ENCODE measurements at places on chromosomes 5 and 9.

GRCh38 chr5:95958310-95959014 is 3.2 kb downstream of the ELL2 start:
- DNase-seq, result no peak

- no peak for DNase-seq
These were observed 56.8 kb upstream of the TRAF1 start for GRCh38 chr9:120983259-120983837.

GRCh38 chr9:91425271-91425670 is 1.6 kb upstream of the NFIL3 start:
- DNase-seq, result no peak

DNA sequence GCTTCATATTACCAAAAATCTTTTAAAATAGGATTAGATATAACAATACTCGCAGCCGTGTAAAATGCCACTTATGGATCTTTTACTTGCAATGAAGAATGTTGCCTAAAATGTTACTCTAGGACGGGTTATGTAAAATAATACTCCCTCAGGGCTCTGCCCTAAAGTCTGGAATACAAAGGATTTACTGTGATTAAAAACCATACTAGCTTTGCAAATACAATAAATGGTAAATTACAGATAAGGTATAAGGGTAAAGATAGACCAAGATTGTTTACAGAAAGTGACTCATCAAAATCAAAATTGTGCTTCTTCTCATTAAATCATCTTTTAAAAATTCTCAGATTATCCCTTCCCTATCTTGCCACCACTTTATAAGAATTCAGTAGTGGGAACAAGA is 163.6 kb downstream of the MEF2C start:
- no peak for DNase-seq

DNA sequence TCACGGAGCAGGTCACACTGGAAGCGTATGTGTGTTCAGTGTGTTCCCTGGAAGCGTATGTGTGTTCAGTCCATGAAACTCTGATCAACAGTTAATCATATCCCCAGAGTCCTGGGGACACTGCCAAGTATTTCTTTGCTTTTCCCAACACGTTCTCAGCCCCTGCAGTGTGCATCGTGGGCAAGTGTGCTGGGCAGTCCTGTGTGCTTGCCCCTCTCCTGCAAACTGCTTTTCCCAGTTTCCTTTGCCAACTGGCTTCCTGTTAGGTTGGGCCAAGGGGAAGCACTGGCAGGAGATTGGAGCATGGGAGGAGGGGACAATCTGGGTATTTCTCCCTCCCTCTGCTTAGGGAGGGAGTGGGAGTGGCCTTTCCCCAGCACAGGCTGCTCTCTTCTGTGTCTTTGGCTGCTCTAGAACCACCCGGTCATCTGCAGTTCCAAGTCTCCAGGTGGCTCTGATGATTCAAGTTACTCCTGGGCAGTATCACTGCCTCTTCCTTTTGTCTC is 36.8 kb upstream of the NEK6 start:
- DNase-seq, result peak; percentile 48

GRCh38 chr5:83632874-83633273 is 87.8 kb downstream of the HAPLN1 start:
- no peak for DNase-seq

DNA sequence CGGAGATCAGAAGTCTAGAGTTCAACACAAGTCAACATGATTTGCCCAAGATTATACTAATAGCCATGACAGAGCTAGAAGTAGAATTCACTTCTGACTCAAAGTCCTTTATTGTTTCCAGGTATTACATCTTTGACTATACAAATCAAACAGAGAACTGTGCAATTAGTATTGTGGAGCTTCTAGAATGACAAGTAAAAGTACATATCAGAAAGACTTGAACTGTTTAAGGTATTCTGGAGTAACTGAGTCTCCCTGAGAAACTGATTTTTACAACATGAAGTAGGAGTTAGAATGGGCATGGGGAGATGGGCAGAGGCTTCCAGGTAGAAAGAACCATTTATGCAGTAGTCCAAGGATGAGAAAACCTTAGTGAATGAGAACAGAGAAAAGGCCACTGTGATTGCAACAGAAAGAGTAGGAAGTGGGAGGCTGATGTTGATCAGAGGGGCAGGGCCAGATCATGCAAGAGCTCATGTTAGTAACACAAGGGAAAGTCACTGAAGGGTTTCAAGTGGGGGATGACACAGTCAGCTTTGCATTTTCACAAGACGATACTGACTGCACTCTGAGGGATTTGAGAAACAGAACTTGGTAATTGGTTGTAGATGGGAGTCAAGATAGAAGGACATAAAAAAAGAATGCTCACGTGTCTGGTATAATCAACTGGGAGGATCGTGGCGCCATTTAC is 280.7 kb downstream of the RFX3 start:
- DNase-seq, result peak; percentile 88

- DNase-seq, result peak; percentile 48
These were observed 6.6 kb downstream of the FIBCD1 start for GRCh38 chr9:130932255-130933079.

GRCh38 chr5:140402258-140403074 is 833 bp downstream of the ANKHD1 start:
- peak; percentile 77 for DNase-seq

- no peak for DNase-seq
These were observed 88.0 kb upstream of the SLC12A2 start for GRCh38 chr5:127995556-127995955.

GRCh38 chr9:108184941-108185340 is 670.8 kb downstream of the ACTL7B start:
- no peak for DNase-seq

DNA sequence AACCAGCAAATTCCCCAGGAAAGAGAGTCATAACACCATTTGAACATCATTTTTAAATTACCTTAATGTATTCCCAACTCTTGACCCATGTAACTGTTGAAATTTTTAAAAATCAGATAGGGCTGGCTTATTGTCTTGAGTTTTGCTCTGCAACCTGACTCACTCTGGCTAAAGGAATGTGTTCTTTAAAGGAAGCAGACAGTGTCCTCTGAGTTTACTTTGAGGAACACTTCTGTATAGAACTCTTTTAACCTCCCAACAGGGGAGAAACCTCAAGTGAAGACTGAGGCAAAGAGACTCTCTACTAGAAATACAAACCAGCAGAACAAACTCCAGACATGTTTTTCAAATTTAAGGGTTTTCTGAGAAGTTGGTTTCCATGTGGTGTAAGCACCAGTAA is 248.9 kb downstream of the CWC27 start:
- DNase-seq, result no peak

GRCh38 chr5:44365345-44365744 is 23.9 kb downstream of the FGF10 start:
- DNase-seq, result no peak

DNA sequence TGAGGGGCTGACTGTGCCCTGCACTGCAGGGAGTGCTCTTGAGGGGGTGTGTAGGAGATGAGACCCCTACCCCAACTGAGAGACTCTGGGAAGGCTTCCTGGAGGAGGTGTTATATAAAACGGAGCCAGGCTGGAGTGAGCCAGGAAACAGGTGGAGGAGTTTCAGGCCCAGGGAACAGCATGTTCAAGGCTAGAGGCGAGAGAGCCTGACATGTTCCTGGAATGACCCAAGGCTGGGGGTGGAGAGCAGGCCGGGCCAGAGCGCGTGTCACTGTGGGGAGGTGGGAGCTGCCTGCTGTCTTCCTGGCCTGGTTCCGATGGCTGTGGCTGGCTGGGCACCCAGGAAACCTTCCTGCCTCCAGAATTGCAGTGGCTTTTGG is 48.7 kb downstream of the RXRA start:
- DNase-seq, result peak; percentile 63

GRCh38 chr5:149421834-149422233 is 42.7 kb upstream of the IL17B start:
- no peak for DNase-seq

- no peak for DNase-seq
These were observed 50.2 kb upstream of the CXCL14 start for GRCh38 chr5:135628771-135629563.

DNA sequence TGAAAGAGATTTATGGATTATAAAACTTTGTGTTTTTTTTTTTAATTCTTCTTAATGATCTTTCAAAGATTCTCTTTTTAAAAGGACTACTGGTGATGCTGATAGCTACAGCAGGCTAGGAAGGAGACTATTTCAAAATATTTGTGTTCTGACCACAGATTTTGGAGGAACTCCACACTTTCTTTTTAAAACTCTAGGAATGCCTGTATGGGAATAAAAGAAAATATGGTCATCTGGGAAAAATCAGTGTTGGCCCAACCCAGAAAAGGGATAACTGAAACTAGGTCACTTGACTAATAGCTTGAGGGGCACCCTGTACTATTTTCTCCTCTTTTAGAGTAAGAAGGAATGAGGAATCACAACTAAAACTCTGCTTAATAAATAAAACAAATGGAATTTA is 97.6 kb upstream of the ADAMTS19 start:
- no peak for DNase-seq

DNA sequence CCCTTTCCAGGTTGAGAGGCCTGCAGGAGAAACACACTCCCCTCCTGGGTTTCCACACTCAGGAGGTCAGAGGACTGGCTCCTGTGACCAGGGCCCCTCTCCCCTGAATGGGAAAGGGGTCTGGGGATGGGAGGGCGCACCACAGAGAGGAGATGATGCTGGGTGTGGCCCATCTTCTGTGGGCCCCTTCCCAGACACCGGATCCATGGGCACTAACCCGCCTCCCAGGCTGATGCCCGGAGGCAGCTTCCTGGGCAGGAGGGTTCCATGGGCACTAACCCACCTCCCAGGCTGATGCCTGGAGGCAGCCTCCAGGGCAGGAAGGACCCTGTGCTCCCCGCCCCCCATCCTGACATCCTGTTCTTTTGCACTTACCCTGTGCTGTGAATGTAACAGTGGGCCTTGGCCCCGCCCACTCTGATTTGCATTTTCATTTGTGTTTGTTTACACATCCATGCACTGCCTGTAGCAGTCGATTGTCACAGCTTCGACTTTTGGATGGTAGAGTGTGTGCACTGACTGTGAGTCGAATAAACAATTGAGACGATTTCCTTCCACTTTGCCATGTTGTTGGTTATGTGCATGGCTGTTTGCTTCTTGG is 9.3 kb upstream of the DOLPP1 start:
- no peak for DNase-seq

GRCh38 chr5:135246923-135247795 is 151.9 kb downstream of the MACROH2A1 start:
- peak; percentile 85 for DNase-seq

GRCh38 chr9:20353931-20354652 is 268.2 kb downstream of the MLLT3 start:
- no peak for DNase-seq

GRCh38 chr5:59548807-59549357 is 344.6 kb downstream of the PDE4D start:
- no peak for DNase-seq

- DNase-seq, result peak; percentile 61
These were observed 160.9 kb upstream of the NR3C1 start for GRCh38 chr5:143564417-143564816.

DNA sequence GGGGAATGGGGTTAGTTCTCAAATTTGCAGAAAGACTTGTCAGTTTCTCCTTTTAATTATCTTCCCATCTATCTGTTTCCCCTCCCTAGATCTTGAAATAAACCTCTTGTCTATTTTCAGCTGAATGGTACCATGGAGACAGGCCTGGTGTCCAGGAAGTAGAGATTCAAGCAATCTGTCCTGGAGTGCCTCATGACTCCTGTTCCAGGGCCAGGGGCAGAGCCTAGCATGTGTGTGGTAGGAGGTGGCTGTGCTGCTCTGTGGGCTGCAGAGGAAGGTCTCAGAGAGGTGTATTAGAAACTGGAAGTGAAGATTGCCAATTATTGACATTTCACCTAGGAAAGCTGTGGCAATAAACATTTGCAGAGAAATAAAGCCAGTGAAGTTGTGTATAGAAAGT is 175.8 kb upstream of the ATP10B start:
- DNase-seq, result no peak

DNA sequence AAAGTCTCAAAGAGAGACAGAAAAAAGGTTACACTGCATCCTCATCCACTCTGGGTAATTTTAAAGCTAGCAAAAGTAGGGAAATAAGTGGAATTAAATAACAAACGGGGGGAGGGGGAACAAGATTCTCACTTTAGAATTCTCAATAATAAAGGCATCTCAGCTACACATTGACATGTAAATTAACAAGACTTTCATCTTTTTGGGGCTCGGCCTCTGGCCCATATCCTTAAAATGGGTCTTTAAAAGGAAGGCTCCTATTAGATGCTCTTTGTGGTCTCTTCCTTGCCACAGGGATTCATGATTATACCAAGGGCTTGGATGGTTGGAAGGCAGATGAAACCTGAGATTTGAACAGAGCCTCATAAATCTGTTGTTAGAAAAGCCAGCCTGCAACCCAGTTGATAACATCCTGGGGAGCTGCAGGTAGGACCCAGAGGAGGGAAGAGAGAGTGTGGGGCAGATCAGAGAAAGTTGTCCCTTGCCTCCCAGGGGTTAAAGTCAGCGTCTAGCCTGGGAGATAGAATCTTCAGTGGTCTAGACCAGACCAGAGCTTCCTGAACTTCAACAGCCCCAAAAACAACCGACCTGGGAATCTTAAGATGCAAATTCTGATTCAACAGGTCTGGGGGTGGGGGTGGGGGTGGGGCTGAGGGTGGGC is 135.9 kb downstream of the GCNT1 start:
- DNase-seq, result peak; percentile 56

DNA sequence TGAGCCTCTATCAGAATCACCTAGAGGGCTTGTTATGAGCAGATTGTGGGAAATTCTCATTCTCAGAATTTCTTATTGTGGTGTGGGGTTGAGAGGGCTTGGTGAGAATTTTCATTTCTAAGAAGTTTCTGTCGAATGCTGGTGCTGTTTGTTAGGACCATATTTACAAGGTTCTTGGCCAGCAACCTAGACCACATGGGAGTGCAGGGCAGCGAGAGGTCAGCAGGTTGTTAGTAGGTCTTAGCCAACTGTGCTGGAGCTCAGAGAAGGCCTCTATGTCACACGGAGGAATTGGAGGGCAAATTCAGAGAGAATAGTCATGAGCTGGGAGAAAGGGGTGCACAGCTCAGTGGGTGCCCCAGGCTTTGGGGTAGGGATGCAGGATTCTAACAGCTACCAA is 357.0 kb downstream of the LRRC70 start:
- DNase-seq, result no peak

- no peak for DNase-seq
These were observed 53.6 kb upstream of the CDH18 start for GRCh38 chr5:20041326-20042274.

- DNase-seq, result peak; percentile 63
These were observed 48.0 kb upstream of the DMRT3 start for GRCh38 chr9:928363-929042.

DNA sequence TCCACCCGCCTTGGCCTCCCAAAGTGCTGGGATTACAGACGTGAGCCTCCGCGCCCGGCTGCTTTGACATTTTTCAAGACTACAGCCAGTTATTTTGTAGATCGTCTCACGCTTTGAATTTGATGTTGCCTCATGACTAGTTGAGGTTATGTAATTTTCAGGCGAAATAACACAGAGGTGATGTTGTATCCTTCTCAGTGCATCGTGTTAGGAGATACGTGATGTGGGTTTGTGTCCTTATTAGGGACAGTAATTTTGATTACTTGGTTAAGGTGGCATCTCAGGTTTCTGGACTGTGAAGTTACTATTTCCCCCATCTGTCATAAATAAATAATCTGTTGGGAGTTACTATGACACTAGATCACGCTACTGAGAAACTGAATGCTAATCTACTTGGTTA is 25.0 kb downstream of the CTNNA1 start:
- no peak for DNase-seq

Measured in NB4 (cell line).